Omental fat pad (tissue), 4 donors: ENCODE measurements at places on chromosomes 11 and 22. TPM values are rescaled to one million over a fixed set of nuclear protein-coding genes. Genes with fewer than 3 reads are reported as not detected.

OR10A2 gene
- total RNA-seq: not detected

SYT9 gene
- 0.46 TPM for total RNA-seq

DNA sequence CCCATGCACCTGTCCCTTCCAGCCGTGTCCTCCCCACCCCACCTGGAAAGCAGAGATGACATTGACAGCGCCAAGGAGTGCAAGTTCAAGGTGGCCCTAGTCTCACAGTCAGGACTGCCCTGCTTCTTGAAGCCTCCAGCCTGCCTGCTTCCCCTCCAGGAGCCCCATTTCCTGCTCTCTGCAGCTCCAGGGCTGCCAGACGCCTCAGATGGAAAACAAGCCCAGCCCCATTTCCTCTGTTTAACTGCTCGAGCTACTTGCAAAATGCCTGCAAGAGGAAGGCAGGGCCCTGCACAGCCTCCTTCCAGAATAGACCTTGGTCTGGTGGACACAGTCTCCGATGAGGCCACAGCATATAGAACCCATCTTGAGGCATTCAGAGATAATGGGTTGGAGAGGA, 5.0 kb upstream of the DGKZ start:
- no peak for DNase-seq

NUDT8 gene
- total RNA-seq: 12.4 TPM

LMO1 gene
- not detected for total RNA-seq

SPDYC gene
- not detected for total RNA-seq

OR52A1 gene
- not detected for total RNA-seq

DNA sequence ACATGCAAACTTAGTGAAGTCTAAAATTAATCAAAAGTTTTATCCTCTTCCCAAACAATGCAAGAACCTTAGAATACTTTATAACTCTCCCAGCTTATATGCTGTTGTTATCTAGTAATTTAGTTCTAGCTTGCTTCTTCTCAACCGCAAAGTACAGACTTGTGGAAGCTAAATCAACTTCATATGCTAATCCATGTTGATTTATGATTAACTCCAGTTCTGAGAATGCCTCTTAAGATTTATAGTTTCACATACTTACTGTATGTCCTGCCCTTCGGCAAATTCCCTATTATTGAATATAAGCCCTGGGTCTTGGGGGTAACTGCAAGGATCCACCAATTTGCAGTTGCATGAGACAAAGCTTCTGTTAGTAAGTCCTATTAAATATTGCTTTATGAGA, 17.6 kb upstream of the SLC35F2 start:
- DNase-seq: no peak

ROBO4 gene
- total RNA-seq: 92.7 TPM

GRCh38 chr22:45775062-45775461, 103.4 kb downstream of the ATXN10 start:
- no peak for DNase-seq

DNA sequence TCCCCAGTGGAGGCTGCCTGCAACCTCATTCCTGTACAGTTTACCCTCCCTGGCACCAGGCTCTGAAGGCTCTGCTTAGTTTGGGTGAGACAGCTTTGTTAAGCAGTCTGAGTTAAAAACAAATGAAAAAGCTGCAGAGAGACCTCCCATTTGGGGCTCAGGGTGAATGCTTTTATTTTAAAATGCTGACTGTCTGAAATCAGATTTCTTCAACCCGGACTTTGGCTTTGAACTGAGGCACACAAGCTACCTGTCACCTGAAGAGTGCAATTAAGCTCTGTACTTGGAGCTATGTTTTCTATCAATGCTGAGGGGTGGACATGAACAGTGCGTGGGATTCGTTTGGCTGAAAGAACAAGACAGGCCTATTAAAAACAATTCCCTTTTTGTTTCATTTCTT, 217.5 kb upstream of the SORL1-AS1 start:
- no peak for DNase-seq

NAALAD2 gene
- total RNA-seq: 1.9 TPM

GRCh38 chr11:3972431-3972830, 117.0 kb downstream of the STIM1 start:
- DNase-seq: no peak

GRCh38 chr11:15976433-15977045, 379.8 kb downstream of the SOX6 start:
- no peak for DNase-seq

- DNase-seq: no peak
These were observed 699.0 kb downstream of the ETS1 start for GRCh38 chr11:127888386-127888785.

RFPL1 gene
- total RNA-seq: not detected

DNA sequence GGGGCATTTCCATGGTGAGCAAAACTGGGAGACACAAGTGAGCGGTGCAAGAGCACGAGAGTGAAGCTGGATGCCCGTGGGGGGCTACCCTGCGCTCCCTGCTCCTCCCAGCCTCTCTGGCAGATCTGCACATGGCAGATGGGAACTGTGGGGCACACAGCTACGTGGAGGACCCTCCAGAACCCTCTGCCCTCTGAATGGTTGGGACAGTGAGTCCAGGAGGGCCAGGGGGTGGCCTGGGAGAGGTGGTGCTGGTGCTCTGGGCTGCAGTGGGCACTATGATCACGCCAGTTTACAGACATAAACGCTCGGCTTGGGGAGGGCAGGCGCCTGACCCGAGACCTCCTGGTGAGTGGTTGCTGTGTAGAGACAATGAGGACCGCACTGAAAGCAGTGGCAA, 205.9 kb downstream of the CTTN start:
- no peak for DNase-seq

HIC2 gene
- total RNA-seq: 4.4 TPM

DNA sequence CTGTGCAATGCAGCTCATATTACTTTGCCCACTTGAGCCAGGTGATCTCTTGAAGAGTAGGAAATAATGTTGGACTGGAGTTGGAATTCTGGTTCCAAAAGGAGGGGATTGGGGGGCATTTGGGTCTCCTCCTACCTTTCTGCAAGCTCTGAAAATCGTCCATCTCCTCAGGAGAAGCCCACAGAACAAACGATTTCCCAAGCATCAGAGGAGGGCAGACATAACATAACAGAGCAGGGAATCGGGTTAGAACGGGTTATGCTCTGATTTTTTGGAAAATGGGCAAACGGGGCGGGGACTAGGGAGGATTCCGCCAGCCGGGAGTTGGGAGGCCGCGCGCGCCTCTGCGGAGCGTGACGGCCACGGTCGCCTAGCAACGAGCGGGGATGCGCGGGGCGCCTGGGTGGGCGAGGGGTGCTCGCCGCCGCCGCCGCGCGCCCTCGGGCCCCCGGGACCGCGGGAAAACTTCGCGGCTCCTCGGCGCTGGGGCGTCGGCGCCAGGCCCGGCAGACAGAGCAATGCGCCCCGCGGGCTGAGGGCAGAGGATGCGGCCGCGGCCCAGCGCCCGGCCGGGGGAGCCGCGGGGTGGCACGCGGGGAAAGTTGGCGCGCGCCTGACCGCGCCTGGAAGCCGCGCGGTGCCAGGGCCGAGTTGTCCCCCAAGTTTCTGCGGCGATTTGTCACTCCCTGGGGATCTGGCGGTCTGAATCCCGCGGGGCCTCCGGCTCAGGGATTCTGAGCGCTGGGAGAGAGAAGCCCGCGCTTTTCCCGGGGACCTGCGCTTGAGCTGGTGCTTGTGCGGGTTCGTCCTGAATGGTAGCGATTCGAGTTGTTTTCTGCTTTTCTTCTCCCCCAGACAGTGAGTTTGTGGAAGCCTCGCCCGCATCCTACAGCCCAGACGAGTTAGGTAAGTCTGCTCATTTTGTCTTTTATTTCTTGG, 27.8 kb upstream of the AMOTL1 start:
- no peak for DNase-seq

DNA sequence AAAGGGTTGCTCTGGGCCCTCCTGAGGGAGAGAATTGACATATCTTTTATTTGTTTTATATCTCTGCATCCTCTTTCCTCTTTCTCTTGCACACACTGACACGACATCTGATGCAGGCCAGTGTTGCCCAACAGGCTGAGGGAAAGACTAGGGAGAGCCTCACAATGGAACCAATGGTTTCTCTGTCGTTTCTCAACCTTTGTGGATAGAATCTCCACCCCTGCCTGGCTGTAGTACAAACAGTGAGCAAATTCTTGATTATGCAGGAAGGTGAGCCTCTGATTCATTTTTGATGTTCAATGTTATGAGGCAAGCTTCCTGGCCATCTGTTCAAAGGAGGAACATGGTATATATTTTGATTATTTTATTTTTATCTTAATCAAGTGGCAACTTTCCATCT, 49.8 kb upstream of the PLET1 start:
- no peak for DNase-seq

PRRG4 gene
- total RNA-seq: 1.4 TPM

- peak; percentile 58 for DNase-seq
These were observed 26.9 kb upstream of the CD82 start for GRCh38 chr11:44538375-44539054.

SERPING1 gene
- 1,674 TPM for total RNA-seq

KCTD17 gene
- 6.2 TPM for total RNA-seq

DNA sequence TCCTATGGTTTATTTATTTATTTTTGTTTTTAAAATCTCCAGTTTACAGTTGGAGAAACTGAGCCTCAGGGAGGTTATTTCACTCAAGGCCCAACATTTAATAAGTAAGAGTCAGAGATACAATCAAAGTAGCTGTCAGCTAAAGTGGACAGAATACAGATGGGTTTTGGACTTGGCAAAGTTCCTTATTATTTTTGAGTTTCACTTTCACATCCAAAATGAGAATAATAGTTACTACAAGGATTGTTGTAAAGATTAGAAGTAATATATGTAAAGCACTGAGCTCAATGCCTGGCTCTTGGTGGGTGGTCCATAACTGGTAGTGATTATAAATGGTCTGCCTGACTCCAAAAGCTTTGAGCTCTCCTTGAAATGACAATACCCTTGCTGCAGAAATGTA, 87.5 kb upstream of the SESN3 start:
- no peak for DNase-seq

DNA sequence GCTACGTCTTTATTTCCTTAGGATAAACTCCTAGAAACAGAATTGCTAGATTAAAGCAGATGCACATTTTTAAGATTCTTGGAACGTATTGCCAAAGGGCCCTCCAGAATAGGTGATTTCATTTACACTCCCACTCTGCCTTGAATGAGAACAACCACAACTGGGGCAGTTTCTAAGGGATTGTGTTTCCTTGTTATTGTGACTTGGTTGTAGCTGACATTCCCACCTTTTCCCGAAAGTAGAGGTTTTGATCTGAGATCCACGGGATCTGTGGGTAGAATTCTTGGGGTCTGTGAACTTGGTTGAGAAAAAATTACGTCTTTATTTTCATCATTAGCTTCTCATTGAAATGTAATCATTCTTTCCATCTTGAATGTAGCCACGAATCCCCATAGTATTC, 21.5 kb downstream of the LRRC32 start:
- no peak for DNase-seq

- DNase-seq: no peak
These were observed 109.9 kb upstream of the AKIP1 start for GRCh38 chr11:8801121-8801520.

- no peak for DNase-seq
These were observed 229.0 kb downstream of the BLID start for GRCh38 chr11:121886996-121887395.

DNA sequence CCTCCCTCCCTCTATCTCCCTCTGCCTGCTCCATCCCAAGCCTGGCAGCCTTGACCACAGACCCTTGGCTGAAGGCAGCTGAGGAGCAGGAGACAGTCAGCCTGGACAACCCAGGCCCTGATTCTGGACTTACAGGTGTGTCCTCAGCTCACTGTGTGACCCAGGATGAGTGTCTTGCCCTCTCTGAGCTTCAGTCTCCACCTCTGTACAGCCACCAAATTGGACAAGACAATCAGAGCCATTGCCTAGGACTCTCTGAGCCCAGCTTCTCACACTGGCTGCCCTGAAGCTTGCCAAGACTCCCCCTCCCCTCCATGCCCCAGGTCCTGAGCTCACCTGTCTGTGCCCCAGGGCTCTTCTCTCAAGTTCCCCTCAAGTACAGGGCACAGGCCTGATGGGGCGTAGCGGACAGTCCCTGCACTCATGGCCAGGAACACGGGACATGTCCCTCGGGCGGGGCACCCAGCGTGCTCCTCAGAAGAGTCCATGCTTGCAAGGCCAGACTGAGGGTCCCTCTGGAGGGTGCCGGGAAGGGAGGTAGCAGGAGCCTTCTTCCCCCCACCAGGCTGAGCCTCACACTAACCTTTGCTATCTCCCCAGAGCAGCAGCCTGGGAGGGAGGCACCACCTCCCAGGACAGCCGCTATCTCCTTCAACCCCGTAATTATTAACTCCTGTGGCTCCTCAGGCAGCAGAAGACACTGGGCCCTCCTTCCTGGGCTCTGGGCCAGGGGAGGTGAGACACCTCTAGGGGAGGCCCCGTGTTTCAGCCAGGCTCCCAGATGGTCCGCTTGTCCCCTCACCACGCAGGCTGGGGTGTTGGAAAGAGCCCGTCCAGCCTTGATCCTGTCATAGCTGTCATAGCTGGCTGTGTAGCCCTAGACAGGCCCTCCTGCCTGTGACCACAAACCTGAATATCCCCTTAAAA, 2.6 kb upstream of the RAB3IL1 start:
- peak; percentile 21 for DNase-seq

DNA sequence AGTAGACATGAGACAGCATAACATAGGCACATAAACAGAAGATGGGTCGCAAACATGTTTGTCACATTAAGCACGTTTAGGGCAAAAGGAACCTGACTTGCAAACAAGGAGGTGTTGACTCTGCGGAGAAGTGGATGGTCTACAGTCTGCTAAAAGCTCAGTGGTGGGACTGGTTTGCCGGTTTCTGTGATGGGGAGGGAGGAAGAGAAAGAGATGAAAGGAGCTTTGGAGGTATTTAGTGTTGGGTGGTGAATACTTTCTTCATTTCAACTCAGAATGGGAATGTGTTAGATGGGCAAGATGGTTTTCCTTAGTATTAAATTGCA, 191.4 kb upstream of the SORL1-AS1 start:
- DNase-seq: no peak

GRCh38 chr11:45860764-45861510, 13.7 kb downstream of the CRY2 start:
- DNase-seq: peak; percentile 2

DNA sequence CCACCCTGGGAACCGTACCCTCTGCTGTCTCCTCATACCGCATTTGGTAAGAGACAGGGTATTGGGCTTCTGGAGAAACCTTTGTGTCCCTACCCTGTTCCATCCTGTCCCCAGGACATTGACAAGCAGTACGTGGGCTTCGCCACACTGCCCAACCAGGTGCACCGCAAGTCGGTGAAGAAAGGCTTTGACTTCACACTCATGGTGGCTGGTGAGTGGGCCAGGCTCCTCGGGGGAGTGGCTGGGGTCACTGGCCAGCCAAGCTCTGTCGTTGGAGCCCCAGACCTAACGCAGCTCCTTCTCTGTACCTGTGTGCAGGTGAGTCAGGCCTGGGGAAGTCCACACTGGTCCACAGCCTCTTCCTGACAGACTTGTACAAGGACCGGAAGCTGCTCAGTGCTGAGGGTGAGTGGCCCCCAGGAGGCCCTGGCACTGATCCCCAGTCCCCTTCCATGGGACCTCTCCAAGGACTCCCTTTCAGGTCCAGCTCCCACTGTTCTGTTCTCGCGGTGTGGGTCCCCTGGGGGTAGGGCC, 3.8 kb upstream of the GP1BB start:
- DNase-seq: no peak

- no peak for DNase-seq
These were observed 12.2 kb downstream of the PAAF1 start for GRCh38 chr11:73889019-73889418.

ZNF280B gene
- 0.09 TPM for total RNA-seq

ATP6V1E1 gene
- 117 TPM for total RNA-seq

EXT2 gene
- 80.3 TPM for total RNA-seq

GRCh38 chr11:115959081-115959486, 454.9 kb upstream of the CADM1 start:
- DNase-seq: no peak

KLHDC7B gene
- total RNA-seq: not detected

SLC29A2 gene
- total RNA-seq: 7.4 TPM

APOBEC3B gene
- 2.2 TPM for total RNA-seq

- DNase-seq: peak; percentile 93
These were observed 18.7 kb upstream of the SCGB1D1 start for GRCh38 chr11:62171261-62171723.
